ENCODE measurements at places on chromosomes 6 and 20.

DNA sequence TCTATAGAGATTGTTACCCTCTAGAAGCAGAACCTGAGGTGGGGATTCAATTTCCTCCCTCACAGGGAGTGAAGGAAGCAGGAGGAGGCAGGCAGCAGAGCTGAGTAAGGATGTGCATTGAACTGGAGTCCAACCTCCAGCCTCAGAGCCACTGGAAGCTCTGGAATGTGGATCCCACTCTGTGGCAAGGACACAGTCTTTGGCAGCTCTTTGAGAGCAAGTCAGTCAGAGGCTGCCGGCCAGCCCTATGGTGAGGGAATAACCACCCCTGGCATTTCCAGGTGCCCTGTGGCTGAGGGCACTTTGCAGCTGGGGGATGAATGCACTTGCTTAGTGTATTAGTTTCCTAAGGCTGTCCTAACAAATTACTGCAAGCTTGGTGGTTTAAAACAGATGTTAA lies 37.2 kb downstream of the EBF4 start:
- DNase-seq, result no peak

DNA sequence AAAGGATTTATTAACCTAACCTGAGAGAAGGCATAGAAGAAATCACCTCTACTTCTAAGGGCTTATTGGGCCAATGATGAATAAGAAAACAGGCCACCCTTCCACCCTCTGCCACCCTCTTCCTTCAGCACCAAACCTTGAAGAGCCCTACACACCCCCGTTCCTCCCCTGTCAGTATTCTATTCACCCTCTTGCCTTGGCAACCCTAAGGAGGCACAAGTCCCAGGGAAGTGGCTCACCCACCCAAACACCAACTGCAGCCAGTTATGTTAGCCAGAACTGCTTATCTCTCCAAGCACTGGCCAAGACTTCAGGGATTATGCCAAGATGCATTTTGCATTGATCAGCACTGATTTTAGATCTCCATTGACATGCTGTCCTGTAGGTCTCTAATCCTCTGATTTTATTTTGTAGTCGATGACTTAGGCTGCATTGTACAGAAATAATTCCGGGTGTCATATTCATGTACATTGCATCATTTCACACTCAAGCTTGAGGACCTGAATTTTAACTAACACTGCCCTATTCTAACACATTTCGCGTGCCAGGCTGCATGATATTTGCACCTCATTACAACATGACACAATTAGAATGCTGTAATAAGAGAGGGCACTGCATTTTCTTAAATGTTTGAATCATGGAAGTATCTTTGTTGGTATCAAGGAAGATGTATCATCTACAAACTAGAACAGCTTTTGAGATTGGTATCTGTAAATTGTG lies 15.7 kb downstream of the CNKSR3 start:
- DNase-seq, result no peak

- DNase-seq, result no peak
Observed at GRCh38 chr6:33028220-33028849, 18.9 kb upstream of the HLA-DOA start.

GRCh38 chr6:150204705-150205472 lies 62.0 kb downstream of the PPP1R14C start:
- no peak for DNase-seq

DNA sequence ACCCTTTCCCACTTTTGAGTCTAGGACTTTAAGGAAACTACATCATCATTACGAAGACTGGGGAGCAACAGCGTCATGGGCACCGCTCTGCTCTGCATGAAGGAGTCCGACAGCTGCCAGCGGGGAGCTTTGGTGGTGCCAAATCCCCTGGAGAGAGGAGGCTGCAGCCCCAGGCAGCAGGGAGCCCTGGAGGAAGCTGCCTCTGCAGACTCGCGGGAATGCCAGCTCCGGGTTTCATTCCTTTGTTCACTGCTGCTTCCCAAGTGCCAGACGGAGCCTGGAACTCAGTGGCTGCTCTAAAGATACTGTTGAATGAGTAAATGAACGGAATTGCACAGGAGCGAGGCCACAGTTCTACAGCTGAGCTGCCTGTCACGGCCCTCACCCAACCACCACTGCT lies 196.5 kb upstream of the THBS2 start:
- no peak for DNase-seq

DNA sequence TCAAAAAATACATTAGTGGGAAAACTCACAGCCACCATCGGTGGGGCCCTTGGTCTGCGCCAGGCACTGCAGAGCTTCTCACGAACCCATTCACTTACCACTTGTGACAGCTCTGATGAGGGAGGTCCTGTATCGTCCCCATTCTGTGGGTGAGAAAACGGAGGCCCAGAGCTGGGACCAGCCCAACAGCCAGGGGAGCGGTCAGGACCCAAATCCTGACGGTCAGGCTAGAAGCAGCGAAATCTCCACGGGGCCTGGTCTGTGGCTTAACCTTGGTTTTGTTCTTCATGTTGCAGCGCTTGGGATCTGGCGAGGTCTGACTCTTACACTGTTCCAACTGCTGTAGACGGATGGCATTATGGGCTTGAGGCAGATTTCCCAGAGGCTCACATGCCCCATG lies 7.7 kb upstream of the VSX1 start:
- DNase-seq, result no peak

- no peak for DNase-seq
Observed at GRCh38 chr6:160431226-160431625, 83.0 kb downstream of the SLC22A3 start.

DNA sequence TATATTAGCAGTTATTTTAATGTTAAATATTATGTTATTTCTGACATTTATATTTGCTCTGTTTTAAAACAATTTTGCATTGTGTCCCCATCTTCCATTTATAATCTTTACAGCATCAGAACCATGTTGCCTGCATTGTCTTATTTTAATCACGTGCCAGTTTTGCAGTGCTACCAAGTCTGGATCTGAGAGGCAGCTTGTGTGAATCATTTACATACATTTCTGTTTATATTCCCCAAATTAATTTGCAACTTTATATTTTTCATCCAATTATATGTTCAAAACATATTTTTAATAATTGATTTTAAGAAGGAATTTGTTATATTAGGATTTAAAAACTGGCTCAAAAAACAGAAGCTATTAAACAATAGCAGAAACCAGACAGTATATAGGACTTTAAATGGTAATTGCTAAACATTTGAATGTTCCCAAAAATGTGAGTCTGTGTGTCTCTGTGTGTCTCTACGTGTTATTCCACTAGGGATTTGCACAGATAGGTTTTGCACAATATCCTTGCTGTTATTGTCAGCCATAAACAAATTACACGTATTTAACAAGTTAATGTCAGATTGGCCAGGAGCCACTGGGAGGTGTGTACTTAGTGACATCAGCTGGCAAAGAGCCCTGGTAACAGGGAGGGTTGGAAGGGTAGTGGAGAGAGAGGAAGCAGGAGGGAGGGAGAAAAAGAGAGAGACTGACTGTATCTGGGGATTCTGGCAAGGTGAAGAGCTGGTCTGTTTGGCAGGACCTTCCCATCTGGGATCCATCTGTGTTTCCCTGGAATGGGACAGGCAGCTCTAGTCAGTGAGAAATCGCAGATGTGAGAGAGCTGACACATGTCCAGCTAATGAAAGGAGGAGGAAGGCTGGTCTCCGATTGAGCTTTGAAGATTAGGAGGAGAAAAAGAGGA lies 72.1 kb downstream of the CBFA2T2 start:
- peak; percentile 67 for DNase-seq

GRCh38 chr6:34583861-34584604 lies 27.9 kb upstream of the SPDEF start:
- no peak for DNase-seq

DNA sequence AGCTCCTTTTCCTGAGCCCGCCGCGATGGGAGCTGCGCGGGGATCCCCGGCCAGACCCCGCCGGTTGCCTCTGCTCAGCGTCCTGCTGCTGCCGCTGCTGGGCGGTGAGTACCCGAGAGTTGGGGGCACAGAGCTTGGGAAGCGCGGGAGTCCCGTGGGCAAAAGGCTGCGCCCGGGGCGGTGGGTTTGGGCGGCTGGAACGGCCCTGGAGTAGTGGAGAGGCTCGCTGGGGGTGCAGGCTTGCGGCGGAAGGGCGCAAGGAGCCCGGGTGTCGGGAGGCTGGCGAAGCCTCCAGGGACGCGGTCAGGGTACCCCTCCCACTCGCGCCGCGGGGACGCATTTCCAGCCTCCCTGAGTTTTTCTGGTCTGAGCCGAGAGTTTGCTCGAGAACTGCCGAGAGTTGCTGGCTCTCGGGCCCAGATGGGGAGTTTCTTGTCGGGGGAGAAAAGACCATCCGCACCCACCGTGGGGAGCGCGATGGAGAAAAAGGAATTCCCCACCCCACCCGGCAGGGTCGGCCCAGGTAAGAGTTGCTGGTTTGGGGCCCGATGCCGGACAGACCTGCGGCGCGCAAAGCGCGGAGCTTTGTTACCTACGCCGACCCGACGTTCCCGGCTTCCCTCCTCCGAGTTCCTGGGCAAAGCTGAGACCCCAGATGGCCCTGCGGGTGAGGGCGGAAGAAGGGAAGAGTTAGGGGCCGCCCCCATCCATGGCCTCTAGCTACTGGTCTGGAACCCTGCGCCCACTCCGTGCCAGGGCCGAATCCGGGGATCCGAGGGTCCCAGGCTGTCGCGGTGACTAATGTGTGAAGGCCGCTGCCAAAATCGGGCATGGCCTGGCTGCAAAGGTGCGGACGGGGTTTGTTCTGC lies 584 bp downstream of the PTK7 start:
- DNase-seq, result no peak

DNA sequence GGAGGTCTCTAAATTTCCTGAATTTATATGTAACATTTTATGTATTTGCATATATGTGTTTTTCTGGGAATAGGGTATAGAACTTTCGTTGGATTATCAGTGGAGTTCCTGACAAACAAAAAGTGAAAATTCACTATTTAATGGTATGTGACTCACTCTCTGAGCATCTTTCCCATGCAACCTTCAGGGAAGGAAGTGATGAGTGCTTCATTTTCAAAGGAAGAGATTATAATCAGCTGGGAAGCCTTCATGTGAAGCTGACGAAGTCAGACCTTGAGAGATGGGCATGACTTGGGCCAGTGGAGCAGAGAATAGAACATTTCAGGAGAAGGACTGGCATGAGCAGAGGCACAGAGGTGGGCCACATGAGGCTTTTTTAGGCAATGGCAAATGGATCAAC lies 72.7 kb downstream of the FAXC start:
- DNase-seq, result no peak

GRCh38 chr20:4951299-4951698 lies 50.0 kb downstream of the SLC23A2 start:
- no peak for DNase-seq

GRCh38 chr6:53119772-53120409 lies 28.8 kb downstream of the GCM1 start:
- DNase-seq, result peak; percentile 41

DNA sequence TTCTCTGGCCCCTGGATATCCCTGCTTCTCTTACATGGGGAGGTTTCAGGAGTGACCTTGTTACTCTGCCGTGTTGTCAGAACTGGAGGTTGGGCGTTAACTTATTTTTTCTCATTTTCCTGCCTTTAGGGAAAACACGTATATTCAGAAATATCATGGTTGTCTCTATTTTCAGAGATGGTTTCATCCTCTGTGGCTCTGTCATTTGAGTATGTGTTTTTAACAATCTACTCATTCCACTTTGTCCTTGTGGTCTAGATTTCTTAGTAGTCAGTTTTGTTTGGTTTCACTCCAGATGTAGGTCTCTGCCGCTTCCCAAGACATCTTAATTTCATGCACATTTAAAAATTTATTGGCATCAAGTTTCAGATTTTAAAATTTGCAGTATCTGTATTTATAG lies 45.9 kb downstream of the KCNS1 start:
- no peak for DNase-seq

- no peak for DNase-seq
Observed at GRCh38 chr6:138671351-138671750, 102.2 kb upstream of the CCDC28A start.

DNA sequence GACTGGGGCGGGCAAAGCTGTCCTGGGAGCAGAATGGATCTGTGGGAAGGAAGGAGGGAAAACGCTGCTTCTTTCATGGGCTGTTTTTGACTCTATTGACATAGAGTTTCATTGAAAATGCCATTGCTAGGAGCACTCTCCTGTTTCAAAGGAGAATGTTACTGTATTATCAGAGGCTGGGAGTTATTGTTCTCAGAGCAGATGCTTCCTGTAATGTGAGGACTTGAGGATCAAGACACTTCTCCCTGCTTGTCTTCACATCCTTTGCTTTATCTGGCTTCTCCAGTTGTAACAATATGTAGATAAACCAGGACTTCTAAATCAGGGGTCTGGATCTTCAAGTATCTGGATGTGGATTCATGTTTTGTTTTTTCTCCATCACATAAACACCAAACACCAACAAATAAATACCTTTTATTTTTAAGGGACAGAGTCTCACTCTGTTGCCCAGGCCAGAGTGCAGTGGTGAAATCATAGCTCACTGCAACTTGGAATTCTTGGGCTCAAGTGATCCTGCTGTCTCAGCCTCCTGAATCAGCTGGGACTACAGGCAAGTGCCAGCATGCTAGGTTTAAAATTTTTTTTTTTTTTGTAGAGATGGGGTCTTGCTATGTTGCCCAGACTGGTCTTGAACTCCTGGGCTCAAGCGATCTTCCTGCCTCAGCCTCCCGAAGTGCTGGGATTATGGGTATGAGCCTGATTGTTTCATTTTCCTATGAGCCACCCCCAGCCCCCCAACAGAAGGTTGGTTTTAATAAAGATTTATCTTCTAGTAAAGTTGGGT lies 3.9 kb downstream of the CD109 start:
- DNase-seq, result no peak

DNA sequence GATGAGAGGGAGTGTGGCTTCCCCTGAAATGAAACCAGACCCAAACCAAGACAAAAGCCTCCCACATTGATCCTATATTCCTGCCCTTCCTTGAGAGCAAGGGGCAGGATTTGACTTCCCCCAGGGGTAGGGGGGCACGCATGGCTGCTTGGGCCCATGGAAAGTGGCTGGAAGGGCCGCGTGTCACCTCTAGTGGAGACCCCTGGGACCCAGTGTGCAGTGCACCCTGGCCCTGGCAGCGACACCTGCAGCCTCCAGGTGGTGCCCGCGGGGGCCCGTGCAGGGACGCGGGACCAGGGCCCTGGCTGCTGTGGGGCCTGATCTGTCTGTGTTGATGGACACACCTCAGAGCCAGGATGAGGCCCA lies 18.0 kb upstream of the SLCO4A1 start:
- DNase-seq, result peak; percentile 79
